Stimulated activated CD8-positive, alpha-beta memory T cell treated with anti-CD3 and anti-CD28 coated beads, Interleukin-15, amount 100 ng/mL, for 48 hours (primary cell): ENCODE measurements at places on chromosomes 13 and 19.

DNA sequence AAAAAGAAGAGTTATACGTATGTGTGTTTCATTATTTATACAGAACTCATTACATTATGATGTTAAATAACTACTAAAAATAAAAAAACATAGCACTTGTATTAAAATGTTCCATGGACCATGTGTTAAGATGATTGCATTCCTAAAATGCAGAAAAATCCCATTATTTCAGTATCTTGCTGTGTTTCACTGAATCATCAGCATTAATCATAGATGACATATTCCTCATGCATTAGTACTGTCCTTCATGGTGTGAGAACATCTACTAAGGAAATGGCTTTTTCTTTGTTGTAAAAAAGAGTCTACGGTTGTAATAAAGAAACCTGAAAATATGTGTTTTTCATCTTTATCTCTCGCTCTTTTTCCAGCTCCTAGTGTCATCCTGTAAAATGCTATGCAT, 416.5 kb downstream of the FGF14 start:
- no peak for DNase-seq

DNA sequence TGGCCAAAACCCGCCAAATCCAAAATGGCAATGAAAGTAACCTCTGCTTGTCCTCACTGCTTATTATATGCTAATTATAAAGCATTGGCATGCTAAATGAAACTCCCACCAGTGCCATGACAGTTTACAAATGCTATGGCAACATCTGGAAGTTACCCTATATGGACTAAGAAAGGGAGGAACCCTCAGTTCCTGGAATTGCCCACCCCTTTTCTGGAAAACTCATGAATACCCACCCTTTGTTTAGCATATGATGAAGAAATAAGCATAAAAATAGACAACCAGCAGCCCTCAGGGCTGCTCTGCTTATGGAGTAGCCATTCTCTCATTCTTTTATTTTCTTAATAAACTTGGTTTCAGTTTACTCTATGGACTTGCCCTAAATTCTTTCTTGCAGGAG, 269.8 kb downstream of the OLFM4 start:
- DNase-seq = no peak

DNA sequence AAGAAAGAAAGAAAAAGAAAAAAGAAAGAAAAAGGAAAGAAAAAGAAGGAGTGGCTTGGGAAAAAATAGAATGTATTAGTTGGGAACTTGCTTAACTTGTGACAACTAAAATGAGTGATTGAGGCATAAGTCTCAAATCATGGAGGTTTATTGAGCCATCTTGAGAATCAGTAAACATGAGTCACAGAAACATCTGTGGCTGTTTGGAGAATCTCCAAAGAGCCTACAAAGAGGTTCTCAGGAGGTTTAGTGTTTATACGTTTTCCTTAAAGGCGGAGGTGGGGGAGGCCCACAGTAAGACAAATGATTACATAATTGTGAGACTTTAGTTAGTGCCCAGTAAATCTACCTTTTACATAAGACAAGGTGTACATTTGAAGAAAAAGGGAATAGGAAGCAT, 38.6 kb downstream of the WDR87 start:
- no peak for DNase-seq

DNA sequence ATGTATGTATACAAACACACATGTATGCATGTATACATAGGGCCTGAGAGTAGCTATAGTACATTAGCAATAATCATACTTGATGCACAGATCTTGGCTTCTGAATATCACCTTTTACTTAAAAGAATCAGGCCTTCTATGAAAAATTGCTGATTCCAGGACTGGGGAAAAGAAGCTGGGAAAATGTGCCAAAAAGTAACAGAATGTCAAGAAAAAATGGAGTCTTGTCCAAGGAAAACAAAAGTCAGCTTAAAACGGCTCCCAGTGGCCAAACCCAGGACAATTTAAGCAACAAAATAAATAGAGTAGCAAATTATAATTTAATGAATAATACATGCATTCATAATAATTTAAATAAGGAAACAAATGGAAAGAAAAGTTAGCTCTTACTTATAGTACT, 2104.9 kb downstream of the PCDH9 start:
- DNase-seq = no peak

DNA sequence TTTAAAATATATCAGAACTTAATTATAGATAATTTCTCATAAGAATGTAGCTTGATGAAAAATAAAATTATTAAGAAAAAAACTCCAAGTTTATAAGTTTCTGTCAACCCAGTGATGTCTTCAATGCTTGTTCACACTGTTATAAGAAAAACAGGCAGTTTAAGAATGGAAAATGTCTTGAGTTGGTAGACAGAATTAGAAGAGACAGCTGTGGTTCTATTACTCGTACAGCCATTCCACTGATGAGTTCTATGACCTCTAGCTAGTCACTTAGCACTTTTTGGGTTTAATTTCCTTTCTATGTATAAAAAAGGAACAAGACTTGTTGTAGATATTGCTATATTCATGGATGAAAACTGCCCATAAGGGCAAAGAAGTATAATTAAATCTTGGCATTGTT, 1013.1 kb upstream of the ATXN8OS start:
- DNase-seq = no peak

- peak; percentile 39 for DNase-seq
These were observed 15.7 kb downstream of the GARRE1 start for GRCh38 chr19:34269968-34270621.

DNA sequence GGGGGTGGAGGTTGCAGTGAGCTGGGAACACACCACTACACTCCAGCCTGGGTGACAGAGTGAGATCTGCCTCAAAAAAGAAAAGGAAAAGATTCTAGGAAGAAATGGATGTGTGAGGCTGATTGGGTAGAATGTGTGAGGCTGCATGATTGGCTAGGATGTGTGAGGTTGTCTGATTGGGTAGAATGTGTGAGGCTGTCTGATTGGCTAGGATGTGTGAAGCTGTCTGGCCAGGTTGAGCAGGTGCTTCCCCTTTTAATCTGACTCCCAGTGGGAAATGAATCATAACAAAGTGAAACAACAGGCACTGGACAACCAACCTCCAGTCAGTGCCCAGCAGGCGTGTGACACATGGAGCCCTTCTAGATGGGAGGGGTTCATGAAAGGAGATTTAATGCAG, 14.7 kb downstream of the C13orf46 start:
- no peak for DNase-seq

GRCh38 chr19:18999016-18999758, 34.1 kb downstream of the SUGP2 start:
- DNase-seq = no peak

DNA sequence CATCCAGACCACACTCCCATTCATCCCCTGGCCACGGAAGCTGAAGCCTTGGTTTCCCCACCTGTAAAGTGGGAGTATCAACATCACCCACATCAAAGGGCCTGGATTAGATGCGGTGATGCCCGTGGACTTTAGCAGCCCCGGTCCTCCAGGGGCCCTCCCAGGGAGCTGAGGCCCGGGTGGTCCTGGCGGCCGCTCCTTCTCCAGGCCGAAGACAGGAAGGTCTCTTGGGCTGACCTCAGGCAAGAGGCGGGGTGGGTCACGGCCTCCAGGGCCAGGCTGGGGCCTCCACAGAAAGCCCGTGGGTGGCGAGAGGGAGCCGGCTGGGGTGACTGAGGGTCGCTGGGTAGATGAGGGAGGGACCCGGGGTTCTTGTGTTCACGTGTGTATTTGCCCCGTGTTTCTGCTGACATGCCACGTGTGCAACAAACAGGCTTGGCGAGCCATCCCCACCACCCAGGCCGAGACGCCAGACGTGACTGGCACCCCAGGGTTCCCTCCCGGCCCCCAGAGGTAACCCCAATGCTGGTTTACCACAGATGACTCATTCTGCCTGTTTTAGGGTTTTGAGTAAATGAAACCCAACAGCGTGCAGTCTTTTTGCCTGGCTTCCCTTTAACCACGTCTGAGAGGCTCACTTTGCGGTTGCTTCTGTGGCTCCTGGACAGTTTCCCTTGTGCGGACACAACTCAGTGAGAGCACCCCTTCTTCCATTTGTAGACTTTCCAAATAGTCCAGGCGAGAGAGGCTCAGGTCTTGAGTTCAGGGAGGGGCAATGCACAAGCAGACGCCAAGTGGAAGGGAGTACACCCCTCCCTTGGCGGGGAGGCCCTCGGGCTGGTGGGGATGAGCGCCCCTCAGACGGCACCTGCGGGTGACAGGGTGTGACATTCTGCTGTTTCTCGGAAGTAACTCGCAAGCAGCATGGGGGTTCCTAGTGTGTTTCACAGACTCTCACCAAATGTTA, 42.9 kb downstream of the C13orf46 start:
- DNase-seq = peak; percentile 72

DNA sequence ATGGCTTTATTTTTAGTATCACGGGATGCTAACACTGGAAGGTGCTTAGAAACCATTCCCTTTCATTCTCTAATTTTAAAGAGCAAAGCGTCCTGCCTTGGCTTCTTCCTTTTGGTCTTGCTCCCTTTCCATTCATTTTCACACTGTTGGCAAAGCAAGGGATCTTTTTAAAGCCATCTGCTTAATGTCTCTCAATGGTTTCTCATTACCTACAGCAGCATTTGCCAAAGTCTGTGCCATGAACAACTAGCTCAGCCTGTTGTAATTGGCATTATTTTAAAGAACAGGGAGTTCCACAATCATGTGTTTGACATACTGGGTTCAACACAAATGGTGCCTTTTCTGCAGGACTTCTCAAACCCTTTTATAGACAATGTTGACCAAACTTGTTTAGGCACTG, 444.3 kb downstream of the GPC6 start:
- DNase-seq = no peak

- no peak for DNase-seq
These were observed 8.4 kb upstream of the KCTD4 start for GRCh38 chr13:45209229-45209628.

DNA sequence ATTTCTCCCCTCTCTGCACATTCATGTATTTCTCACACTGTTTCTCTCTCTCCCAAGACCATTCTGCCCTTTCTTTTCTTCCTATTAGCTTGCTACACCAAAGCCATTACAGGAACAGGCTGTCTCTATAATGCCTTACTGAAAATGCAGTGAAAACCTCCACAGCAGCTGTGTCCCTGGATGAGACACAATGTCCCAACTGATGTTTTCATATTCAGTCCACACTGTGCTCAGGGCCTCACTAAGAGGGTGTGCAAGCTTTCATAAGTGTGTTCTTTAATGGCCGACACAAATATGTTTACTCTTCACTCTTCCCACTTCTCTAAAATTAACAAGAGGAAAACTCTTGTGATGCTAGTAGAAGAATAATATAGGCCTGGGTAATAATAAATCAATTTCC, 163.4 kb downstream of the KCTD12 start:
- DNase-seq = no peak

DNA sequence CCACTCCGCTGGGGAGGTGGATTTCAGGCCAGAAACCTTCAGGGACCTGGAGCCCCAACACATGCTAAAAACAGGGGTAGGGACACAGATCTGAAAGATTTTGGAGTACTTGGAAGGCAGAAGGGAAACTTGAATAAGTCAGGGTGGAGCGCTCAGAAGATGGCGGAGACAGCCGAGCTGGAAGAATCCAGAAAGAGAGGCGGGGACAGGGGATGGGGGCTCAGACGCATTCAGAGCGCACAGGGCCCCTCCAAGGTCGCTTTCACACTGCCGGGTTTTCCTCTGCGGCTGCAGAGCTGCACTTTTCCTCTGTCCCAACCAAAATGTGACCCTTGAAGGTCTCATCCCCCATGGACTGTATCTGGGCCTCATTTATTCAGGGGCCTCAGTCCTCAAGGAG, 56.9 kb downstream of the ERICH4 start:
- no peak for DNase-seq

DNA sequence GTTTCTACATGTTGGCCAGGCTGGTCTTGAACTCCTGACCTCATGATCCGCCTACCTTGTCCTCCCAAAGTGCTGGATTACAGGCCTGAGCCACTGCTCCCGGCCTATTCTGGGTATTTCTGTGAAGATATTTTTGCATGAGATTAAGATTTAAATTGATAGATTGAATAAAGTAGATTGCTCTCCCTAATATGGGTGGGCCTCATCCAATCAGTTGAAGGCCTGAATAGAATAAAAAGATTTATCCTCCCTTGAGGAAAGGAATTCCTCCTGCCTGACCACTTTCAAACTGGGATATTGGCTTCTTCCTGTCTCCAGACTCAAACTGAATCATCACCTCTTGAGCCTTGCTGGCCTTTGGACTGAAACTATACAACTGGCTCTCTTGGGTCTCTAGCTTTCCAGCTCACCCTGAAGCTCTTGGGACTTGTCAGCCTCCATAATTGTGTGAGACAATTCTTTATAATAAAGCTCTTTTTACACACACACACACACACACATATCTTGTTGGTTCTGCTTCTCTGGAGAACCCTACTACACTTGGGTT, 36.1 kb upstream of the CXCL17 start:
- DNase-seq = no peak

GRCh38 chr19:16330368-16330801, 5.8 kb downstream of the KLF2 start:
- peak; percentile 91 for DNase-seq

DNA sequence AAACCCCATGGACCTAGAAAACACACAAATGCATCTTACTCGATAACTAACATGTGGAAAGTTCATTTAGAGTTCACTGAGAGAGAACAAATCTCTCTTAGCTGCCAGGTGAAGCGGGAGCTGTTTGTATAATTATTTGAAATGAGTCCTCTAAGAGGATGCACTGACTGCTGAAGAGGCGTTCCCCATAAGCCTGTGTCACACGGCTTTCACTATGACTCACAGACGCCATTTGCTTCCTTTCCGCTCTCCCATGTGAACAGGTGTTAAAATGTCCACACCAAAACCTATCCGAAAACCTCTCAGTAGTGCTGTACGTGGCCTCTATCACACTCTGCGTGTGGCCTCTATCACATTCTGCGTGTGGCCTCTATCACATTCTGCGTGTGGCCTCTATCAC, 101.8 kb downstream of the SOX1 start:
- DNase-seq = no peak

- no peak for DNase-seq
These were observed 106.1 kb downstream of the HSPH1 start for GRCh38 chr13:31055589-31055988.

DNA sequence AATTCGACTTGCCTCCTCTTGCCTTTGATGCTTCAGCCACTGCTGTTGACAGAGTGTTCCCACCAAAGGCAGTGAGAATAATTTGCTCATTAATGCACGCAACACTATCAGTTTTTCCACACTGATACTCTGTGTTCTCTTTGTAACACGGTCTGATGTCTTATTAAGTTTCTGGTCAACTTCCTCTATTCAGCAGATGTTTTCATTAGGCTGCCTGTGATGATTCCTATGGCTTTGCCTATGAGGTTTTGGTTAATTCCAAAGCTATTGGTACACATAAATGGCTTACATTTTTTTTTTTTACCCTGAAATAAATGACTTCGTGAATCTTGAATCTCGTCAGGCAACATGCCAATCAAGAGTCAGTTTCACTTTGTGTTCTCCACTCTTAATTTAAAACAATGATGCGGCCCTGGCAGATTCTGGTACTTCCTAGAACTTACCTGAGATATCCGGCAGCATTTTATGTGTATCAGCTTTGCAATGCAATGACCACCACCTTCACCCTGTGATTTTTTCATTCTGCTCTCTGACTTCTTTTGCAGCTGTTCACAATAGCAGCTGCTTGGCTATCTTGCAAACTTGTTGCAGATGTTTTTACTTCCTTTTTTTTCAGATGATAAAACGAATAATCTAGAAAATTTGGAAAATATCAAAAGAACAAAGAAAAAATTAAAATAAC, 27.5 kb upstream of the KL start:
- DNase-seq = no peak
